Neural crest cell (in vitro differentiated cells): ENCODE measurements at places on chromosomes 7 and 10.
A peak's percentile ranks its signal among the peaks of the same experiment; 100 is the strongest.

- DNase-seq, result no peak
Observed at GRCh38 chr10:104406715-104407650, 53.4 kb downstream of the CFAP58 start.

- no peak for DNase-seq
Observed at GRCh38 chr10:6979371-6979770, 399.3 kb upstream of the PRKCQ start.

DNA sequence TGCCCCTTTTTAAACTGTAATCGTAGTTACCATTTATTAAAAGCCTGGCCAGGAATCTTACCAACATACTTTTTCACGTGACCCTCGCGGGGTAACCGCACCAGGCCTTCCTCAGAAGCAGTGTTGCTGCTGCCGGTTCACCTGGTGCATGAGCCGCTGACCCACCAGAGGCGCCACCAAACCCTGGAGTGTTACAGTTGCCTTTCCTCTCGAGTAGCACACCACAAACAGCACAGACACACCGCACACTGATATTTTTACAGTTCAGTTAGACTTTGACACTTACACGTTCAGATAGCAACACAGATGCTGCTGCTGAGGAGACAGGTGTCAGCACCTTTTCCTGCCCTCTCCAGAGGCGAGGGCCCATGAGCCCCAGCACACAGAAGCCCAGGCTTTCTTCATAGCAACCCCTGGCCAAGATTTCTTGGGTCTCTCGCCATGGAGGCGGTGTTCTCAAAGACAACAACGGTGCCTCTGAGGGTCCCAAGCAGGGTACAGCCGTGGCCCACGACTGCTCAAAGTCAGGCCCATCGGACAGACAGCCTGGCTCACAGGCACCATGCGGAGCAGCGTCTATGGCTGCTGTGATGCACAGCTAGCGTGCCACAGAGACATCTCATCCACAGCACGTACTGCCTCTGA lies 123.1 kb downstream of the DIP2C start:
- DNase-seq, result no peak

DNA sequence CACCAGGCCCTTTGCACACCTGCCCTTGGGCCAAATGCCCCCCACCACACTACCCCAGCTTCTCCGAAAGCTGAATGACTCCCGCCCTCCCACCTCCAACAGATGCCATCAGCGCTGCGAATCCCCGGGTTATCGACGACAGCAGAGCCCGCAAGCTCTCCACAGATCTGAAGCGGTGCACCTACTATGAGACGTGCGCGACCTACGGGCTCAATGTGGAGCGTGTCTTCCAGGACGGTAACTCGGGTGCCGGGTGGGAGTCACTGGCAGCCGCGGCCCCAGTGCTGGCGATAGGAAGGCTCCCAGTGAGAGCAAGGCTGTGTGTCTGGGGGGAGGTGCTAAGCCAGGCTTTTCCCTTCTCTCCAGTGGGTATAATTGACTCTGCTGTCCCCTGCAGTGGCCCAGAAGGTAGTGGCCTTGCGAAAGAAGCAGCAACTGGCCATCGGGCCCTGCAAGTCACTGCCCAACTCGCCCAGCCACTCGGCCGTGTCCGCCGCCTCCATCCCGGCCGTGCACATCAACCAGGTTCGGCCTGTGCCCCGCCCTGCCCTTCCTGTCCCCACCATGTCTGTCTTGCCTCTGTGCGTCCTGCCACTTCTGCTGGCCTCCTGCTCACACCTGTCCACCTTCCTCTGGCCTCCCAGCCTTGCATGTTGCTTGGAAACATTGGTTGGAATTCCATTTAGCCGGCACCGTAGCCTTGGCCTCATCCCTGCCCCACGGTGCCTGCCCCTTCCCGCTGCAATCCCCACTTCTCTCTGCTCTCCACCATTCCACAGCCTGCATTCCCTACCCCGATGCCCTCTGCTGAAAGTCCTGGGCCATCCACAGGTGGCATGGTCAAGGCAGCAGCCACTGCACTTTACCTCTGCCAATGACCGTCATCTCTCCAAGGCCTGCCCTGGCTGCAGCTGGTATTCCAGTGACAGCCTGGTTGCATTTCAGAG lies 32.1 kb downstream of the AGAP3 start:
- DNase-seq, result no peak

DNA sequence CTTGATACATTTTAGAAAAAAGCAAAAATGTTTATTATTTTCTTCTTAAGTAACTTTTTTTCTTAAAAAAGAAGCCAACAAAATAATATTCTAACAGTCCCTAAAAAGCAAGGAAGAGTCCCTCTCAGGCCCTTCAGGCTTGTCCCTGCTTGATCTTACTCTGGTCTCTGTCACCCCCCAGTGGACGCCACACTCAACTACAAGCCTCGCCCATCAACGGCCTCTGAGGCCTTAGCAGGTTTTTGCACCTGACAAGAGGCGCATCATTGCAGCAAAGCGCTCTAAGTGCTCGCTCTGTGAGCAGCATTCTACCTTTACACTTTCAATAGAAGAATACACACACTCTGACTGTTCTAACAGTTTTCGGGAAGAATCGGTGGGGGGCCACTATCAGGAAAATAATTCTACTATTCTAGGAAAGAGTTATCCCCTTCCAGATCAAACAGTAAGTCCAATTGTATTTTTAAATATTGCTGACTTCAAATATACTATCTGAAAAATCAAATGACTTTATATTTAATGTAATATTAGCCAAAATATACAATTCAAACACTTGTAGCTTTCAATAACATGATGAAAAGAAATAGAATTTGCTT lies 139.2 kb downstream of the USP6NL start:
- peak; percentile 74 for DNase-seq

DNA sequence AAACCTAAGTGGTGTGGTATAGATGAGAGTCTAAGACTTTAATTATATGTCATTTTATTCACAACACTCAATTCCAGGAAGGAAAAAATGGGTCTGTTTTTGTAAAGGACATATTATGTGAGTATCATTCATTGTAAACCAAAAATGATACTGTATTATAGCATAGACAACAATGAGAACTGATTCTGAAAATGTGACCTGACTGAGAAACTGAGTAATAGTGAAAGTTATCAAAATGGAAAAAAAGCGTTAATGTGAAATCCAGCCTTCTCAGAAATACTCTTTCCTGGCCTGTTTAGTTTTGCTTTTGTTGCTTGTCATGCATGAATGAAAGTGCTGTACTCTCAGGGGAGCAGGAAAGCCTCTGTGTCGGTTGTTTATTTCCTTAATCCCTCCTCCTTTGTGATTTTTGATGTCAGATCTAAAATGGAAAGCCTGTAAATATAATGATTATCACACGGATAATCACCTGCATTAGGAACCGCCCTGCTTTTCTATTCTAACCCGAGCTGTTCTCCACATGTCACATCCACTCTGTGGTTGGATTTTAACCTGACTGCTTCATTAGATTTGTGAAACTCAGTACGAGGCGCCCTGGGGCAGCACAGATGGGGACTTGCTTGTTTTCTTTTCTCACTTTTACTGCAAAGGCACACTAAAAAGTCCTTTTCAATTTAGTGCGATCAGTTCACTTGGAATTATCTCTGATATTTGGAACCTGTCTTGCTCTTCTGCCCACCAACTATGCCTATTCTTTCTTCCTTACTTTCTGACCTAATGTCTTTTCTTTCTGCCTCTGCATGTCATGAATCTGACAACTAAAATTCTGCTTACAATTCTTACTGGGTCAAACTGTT lies 240.9 kb upstream of the KAT6B start:
- DNase-seq, result no peak

- no peak for DNase-seq
Observed at GRCh38 chr10:69168493-69168892, 11.5 kb upstream of the SUPV3L1 start.

GRCh38 chr10:32123021-32123420 lies 66.8 kb upstream of the KIF5B start:
- DNase-seq, result no peak

- DNase-seq, result peak; percentile 26
Observed at GRCh38 chr7:103989785-103990767, 618 bp upstream of the RELN start.

DNA sequence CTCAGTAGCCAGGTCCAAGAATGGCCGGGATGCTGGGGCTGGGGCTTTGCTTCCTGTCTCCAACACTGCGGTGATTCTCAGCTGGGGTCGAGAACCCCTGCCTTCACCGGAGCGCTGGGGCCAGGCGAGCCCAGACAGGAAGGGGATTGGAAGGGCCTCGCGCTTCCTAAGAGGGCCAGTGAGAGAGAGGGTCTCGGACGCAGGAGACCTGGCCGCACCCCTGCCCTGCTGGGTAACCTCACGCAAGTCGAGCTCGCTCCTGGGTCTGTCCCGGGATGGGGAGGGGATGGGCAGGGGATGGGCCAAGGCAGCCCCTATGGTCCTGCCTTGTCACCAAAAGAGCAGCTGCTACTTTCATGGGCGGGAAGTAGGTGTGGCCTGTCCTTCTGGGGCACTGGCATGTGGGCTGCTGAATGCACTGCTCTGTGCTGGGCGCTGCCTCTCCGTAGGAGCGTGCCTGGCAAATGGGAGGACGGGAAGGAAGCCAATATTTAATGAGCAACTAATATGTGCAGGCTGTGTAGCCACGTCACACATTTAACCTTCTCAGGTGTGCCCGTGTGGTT lies 20.0 kb downstream of the KCNK18 start:
- no peak for DNase-seq

DNA sequence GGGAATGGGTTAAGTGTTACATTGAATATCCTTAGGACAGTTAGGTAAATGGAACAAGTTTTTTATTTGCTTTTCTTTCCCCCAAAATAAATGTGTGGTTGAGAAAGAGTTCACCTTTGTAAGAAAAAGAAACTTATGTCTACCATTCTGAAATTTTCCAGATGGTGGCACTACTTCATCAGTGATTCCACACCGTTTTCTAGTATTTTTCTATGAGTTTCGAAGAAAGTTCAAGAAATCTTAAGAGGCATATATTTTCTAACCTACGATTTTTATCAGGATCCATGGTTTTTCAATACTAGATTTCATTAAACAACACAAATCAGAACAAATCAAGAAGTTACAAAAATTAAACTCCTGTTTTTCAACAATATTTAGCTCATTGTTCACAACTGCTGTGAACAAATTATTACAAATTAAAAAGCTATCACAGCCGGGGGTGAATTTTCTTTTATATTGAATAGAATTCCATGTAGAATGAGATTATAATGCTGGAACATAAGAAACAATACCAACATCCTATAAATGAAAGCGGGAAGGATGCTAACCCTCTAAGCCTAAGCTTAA lies 163.1 kb upstream of the NPVF start:
- no peak for DNase-seq

DNA sequence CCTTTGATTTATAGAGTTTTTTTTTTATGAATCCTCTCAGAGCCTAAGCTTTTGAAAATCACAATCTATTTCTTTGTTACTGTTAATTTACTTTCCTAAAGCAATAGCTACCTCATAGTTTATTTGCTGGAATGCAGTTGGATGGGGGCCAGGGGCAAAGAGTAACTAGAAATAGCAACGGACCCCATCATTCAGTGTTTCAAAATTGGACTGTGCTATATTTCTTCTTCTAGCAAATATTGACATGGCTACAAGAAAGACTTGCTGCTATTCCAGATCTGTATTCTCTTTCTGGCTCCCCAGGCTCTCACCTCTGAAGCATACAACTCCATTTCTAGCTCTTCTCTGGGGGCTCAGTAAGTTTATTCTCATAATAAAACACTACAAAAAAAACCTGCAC lies 661.6 kb upstream of the NRG3 start:
- no peak for DNase-seq

DNA sequence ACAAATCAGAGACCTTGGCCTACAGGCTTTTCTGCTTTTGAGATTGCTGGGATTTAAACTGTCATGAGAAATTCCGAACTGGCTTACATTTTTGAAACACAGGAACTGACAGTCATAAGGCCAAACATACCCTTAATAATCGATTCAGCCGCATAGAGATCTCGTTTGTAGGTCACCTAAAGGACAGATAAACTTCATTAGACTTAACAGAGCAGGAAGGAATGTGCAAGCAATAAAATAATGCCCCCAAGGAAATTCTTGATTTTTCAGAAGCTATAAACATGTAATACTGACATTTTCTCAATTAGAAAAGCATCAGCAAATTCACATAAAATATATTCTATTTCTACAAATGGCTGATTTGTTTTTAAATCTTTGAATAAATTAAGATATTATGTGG lies 120.0 kb downstream of the CRPPA start:
- DNase-seq, result no peak

DNA sequence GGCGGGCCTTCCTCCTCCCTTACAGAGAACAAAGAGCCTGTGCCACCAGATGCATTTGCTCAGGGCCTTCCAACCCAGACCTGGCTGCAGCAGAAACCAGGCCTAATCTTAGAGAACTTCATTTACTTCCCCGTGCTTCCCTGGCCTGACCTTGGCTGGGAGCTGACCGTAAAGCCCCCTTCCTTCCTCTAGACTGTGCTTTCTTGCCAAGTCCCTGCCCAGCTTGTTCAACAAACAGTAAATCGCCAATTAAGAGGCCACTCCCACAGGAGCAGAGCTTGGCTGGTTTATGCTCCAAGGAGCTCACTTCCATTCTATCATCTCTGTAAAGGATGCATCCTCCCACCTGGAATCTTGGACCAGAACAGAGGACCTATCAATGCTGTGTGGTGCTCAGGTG lies 110.9 kb downstream of the COL13A1 start:
- DNase-seq, result no peak

DNA sequence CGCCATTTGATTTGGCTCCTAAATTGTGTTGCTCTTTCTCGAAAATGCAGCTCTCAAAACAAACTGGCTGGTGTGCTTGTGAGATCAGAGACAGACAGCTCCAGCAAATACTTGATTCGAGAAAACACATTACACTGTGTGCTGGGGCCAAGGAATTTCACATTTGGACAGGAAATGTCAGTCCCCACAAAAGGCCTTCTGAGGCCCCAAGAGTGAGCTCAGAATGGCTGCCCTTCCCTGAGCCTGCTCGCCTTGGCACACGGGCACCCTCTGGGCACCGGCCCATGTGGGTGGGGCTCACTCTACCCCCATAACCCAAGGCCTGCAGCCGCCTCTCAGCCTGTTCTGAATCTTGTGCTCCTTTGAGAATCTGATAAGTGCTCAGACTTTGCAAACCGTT lies 13.9 kb upstream of the HSPA12A start:
- DNase-seq, result no peak

- no peak for DNase-seq
Observed at GRCh38 chr10:97267671-97268070, 24.8 kb downstream of the ARHGAP19 start.

GRCh38 chr10:106555599-106555998 lies 608.9 kb downstream of the SORCS1 start:
- no peak for DNase-seq

DNA sequence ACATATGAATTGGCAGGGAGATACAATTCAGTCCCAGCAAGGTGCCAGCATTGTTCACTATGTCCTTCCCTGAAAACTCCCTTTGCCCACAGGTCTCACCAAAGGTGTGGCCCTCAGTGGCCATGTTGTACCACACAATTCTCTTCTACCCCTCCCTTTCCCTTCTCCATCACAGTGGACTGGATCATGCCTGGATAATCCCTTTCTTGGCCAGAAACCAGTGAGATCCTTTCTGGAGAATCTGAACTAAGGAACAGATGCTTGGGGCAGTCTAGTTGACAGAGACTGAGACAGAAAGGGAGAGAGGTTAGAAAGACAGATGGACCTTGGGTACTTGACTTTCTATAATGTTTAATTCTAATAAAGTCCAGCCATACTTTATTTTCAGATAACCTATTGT lies 9.5 kb downstream of the NMT2 start:
- no peak for DNase-seq
